ENCODE measurements at places on chromosomes 4 and X.

GRCh38 chr4:7872264-7872771, 67.3 kb downstream of the AFAP1 start:
- no peak for DNase-seq

- no peak for DNase-seq
Measured at GRCh38 chr4:144851948-144852347, 206.0 kb downstream of the HHIP start.

GRCh38 chr4:77012726-77013125, 63.1 kb downstream of the CCNI start:
- no peak for DNase-seq

GRCh38 chrX:1874416-1874815, 259.6 kb downstream of the ASMT start:
- DNase-seq = no peak

- no peak for DNase-seq
Measured at GRCh38 chrX:65997978-65998717, 41.7 kb downstream of the VSIG4 start.

GRCh38 chr4:2954358-2955185, 8.6 kb downstream of the NOP14 start:
- DNase-seq = no peak

- DNase-seq = no peak
Measured at GRCh38 chrX:103517246-103517645, 2.0 kb downstream of the RAB40A start.

DNA sequence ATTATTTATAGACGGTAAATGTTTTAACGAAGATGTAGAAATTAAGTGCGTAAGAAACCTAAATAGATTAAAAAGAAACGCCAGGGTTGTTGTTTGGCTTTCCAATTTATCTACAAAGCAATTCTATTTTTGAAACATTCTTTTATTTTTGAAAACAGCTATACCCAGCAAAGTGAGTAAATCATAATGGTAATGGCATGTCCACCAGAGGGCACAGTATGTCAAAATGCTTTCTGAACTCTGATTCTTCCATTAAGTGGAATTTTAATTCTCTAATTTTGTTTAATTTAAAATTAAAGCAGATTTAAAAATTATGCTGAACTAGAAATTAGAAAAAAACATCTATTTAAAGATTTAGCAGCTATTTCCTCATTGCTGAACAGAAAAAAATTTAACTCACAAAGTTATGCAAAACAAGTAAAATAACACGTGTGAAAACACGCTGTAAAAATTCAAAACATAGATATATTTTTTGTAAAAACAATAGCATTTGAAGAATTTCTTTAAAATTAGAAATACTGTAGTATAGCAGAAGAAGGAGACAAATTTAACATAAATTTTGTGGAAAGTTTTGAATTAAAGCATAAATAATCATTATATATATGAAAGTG, 26.5 kb downstream of the RASSF6 start:
- DNase-seq = peak; percentile 5

DNA sequence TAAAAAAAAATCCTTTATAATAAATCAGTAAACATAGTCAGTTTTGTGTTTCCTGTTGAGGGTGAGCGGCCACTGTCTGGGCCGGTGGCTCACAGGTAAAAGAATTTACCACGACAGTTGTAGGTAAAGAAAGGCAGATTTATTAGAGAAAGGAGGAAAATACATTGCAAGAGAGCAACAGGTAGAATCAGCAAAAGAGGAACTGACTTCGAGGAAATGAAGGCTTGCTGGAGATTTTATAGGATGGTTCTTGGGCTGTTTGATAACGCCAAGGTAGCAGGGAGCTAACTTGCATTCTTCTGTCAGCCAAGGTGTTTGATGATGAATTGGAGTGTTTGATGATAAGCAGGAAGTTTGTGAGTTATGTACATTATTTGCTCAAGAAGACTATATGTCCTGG, 2.8 kb downstream of the ZNF157 start:
- no peak for DNase-seq

- DNase-seq = no peak
Measured at GRCh38 chr4:77430847-77431246, 174.8 kb upstream of the CXCL13 start.

DNA sequence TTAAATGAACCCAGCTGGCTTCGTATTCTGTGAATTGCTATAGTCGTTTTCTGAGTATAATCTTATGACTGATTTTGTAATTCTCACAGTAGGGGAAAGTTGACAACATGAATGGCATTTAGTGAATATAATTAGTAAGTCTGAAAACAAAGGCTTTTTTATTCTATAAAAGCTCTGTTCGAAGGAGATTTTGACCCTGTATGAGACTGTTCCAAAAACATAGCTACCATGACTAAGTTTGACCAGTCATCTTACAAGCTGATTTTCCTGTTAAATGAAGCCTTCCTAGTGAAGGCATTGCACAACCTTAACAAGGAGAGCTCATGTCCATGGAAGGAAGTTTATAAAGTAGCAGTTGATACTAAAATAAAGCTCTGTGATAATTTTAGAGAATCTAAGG, 242.3 kb downstream of the RPA4 start:
- no peak for DNase-seq

- no peak for DNase-seq
Measured at GRCh38 chr4:55143858-55144257, 18.5 kb upstream of the KDR start.

- no peak for DNase-seq
Measured at GRCh38 chrX:53571494-53571893, 115.0 kb downstream of the HUWE1 start.

DNA sequence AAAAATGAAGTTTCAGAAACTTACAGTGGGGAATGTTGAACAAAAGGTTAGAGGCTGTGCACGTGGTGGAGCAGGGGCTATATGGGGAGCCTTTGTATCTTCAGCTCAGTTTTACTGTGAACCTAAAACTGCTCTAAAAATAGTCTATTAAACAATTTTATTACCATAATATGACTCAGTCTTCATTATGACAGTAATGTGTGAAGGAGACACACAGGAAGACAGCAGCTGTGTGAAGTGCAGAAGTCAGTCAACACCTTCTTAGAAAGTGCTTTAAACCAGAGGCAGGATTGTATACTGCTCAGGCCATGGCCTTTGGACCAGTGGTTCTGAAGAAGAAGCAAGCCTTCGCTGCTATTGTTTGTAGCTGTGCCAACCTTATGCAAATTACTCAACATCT, 89.7 kb downstream of the ARHGAP10 start:
- DNase-seq = no peak

- no peak for DNase-seq
Measured at GRCh38 chrX:40290517-40290916, 192.8 kb upstream of the BCOR start.

DNA sequence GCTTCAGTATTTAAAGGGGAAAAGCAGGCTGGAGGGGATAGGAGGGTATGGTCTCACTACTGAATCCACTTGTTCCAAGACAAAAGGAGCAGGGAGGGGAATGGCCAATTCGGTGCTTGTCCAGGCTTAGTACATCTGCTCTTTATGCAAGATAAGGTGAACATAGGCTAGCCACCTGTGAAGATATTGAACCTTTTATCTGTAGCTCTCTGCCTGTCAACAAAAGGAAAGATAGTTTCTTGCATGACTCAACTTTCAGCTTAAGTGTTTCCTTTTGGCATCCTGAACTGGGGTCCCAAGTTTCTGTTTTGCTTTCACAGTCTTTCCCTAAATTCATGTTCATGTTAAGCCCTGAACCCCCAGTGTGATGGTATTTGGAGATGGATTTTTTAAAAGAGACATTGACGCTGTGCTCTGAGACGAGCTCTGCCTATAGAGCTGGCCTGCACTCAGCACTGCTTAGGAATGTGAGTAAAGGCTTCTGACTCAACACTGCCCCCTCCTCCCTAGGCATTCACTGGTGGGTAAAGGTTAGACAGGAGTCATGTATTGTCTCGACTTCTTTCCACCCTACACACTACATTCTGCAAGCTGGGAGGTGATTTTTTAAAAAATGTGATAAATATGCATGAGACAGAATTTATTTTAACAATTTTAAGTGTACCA, 28.2 kb downstream of the FAM149A start:
- DNase-seq = no peak

- DNase-seq = no peak
Measured at GRCh38 chr4:170698334-170698733, 608.6 kb upstream of the AADAT start.

DNA sequence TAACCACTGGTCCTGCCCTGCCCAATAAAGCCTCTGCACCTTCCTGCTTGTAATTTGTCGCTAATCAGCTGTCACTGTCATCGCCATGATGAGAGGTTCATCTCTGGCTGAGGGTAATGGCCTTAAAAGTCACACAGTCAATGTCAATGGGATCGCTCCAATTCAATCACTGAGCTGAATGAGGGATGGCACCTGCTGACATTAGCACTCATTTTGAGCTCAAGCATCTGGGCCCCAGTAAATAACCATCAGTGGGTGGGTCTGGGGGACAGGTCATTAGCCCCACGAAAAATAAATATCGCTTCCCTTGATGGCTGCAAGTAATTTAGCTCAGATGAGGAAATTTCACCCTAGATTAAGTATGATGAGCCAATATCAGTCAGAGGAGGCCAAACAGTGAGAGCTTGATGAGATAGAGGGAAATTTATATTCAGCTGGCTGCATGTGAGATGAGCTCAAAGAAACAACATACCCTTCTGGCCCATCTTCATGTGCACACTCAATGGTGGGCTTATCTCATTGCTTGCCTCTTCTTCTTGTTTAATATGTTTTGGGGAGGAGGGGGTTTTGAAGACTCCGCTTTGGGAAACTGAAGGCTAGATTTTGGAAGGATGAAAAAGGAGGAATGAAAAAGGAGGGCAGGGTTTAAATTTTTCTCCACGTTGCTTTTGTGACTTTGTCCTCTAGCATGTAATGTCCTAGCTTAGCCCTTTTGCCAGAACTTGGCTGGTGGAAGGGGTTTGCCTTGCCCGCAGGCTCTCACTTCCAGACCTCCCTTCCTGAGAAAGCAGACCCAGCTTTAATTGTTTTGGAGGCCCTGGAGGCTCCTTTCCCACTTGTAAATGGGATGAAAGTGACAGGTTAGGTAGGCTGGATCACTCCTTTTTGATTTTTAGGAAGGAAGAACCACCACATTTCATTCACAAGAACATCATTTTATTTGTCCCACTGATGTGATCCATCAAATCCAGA, 84.8 kb upstream of the PAQR3 start:
- no peak for DNase-seq
